ENCODE measurements at places on chromosomes 6 and 20. TPM values are rescaled to one million over a fixed set of nuclear protein-coding genes. Genes with fewer than 3 reads are reported as not detected.

The ARFGEF3 gene
- 0.86 TPM for total RNA-seq

The MRPL14 gene
- 41.0 TPM for total RNA-seq

The LAMP5 gene
- not detected for total RNA-seq

The SAMD10 gene
- total RNA-seq: 6.0 TPM

The CPNE5 gene
- total RNA-seq: 10.0 TPM

The COL9A1 gene
- total RNA-seq: 0.24 TPM

The FAM83C gene
- total RNA-seq: not detected

The HSD17B8 gene
- 25.1 TPM for total RNA-seq

The SPO11 gene
- total RNA-seq: not detected

The ULBP3 gene
- 0.83 TPM for total RNA-seq

The PAX1 gene
- not detected for total RNA-seq

The SPATS1 gene
- total RNA-seq: not detected

The CD40 gene
- 7.4 TPM for total RNA-seq

The UBD gene
- 0.35 TPM for total RNA-seq

The TMEM14C gene
- 124 TPM for total RNA-seq

The STXBP5 gene
- total RNA-seq: 13.0 TPM

The BCAS4 gene
- 2.6 TPM for total RNA-seq

The ULBP1 gene
- 0.13 TPM for total RNA-seq

The HFE gene
- total RNA-seq: 5.2 TPM

The PRKN gene
- total RNA-seq: 20.6 TPM

The HUS1B gene
- total RNA-seq: not detected

The UQCC2 gene
- total RNA-seq: 208 TPM

The STX11 gene
- 8.9 TPM for total RNA-seq

DNA sequence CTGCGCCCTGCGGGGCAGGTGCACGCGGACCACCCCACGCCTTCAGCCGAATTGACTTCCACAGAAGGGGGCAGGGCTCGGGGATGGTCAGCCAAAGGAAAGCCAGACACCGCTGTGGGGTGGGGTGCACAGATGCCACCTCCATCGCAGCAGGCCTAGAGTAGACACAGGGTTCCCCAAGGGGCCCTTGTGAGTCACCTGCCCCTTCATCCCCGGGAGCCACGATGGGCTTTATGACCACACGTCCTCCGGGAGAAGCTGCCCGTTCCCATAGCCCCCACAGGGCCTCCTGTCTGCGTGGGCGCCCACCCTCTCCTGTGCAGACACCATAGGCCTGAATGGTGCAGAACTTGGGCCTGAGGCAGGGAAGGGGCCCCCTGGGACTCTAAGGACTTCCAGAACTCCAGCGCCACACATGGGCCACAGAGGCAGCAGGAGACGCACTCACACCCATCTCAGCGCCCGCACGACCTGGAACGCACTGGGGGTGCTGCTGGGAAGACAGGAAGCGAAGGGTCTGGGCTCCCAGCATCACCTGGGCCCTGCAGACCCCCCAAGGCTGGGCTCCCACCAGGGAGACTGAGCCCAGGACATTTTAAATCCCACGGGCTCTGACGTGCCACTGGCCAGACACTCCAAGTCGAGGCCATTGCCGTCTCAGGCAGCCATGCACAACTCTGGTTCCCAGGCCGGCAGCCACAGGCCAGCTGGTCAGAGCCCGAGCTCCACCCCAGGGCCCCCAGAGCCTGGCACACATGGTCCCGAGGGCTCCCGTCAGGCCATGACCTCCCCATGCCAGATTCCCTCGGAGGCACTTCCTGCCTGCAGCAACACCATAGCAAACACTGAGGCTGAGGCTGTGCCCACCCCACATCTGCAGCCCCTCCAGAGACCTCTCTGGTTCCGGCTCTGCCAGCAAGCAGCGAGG lies 134.2 kb downstream of the DLL1 start:
- DNase-seq: peak; percentile 37

DNA sequence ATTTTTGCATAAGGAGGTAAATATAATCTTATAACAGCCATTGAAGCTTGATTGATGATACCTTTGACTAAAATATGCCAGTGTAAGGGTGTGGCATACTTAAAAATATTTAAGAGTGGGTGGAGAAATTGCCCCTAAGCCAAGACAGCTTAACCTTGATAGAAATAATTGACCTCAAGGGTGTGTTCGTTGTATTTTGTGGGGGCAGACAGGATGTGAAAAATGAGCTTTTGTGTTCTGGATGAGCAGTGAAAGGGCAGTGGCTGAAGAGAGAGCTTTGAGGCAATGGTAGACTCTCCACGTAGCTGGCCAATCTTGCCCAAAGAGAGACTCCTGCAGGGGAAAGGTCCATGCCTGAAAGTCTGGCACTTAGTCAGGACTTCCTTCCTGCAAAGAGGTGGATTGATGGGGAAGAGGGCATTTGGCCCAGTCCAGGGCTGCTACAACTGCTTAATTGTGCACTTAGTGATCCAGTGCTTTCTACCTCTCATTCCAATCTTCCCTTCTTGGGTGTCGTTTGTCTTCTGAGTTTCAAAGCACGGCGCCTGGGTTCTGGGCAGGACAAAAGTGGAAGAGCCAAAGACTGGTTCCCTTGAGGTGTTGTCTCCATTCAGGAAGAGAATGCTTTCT lies 15.6 kb upstream of the CD109 start:
- no peak for DNase-seq

DNA sequence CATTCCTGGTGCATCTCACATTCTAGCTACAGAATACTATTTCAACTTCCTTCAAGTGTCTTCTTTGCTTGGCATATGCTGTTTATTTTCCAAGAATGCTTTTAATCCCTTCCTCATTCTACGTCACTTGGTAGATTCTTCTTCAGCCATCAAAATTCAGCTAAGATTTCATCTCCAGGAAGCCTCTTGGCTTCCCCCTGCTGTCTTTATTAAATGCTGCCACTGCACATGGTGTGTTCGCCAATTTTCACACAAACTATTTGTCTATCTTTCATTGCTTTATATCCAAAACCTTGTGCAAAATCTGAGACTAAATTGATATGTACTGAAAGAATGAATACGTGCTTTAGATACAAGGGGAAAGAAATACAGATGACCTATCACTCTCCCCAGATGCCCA lies 253.0 kb downstream of the RFPL4B start:
- no peak for DNase-seq

DNA sequence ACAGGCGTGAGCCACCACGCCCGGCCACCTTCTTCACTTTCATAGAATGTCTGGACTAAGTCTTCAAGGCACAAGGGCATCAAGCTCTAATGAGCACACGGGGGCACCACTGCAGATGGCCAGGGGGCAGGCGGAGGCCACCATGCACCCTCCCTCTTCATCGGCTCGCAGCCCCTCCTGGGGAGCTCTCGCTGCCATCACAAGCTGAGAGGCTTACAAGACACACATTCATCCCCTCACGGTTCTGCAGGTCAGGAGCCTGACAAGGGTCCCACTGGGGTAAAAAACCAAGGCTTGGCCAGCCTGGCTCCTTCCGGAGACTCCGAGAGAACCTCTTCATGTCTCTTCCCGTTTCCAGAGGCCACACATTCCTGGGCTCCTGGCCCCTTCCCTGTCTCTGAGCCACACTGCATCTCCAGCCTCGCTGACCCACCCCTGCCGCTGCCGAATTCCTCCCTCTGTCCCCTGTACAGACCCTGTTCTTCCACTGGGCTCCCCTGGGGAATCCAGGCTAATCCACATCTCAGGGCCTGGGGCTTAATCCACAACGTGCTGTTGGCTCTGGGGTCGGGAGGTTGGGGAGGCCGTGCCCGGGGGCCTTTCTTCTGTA lies 19.8 kb downstream of the DLL1 start:
- DNase-seq: no peak

- no peak for DNase-seq
These were observed 3.0 kb upstream of the SFTA2 start for GRCh38 chr6:30935018-30935417.

DNA sequence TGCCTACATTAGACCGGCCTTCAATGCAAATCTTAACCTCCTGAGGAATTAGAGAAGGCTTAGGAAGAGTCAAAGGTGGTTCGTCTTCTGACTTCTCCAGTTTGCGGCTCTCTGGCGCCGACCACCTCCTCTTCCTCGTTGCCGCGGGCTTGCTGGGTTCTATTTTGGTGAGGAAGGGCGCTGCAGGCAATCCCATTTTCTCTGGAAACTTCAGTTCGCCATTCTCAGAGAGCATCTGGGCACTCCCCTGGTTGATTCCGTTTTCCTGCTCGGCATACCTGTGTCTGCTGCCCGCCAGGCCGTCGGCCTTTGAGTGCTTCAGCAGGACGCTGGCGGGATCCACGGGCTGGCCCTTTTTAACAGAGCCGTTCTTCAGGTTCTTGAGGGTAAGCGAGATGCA lies 67.9 kb downstream of the GMPR start:
- DNase-seq: no peak

DNA sequence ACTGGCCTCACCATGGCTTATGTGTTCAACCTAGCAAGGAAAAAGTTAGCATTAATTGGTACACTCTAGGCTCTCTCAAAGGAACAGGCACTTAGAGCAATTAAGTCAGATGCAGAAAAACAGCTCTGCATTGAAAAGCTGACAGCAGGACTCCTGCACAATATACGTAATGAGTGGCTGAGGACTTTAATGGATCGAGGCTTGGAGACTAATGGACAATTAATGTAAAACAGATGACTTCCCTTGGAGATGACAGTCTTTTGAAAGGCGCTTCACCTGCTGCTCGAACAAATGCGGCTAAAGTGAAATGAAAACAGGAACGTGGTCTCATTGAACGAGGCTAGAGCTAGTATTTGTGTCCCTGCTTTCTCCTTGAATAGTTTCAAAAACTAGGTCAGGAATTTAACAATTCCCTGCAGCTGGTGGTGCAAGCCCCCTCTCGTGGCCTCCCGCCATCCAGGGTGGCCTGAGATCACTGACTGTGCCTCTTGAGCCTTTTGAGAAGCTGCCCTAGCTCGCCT lies 137.1 kb downstream of the ELOVL4 start:
- no peak for DNase-seq

DNA sequence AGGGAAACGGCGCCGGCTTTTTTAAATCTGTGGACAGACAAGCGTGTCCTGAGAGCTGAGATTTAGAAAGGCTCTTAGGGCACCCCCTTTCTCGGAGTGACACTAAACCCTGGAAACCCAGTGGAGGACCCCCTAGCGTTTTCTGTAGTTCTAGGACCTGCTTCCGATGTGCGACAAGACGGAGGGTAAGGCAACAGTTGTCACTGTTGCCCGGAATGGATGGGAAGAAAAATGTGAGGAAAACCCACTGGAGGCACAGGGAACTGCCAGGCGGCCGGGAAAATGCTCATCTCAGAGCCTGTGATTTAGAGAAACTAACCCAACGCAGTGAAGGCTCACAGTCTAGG lies 551 bp upstream of the ATP5F1E start:
- DNase-seq: no peak

GRCh38 chr6:71457929-71458328 lies 169.3 kb downstream of the OGFRL1 start:
- no peak for DNase-seq

GRCh38 chr6:147510929-147511590 lies 2.6 kb downstream of the SAMD5 start:
- no peak for DNase-seq

- DNase-seq: no peak
These were observed 137.5 kb upstream of the SHLD1 start for GRCh38 chr20:5612581-5613301.

- DNase-seq: no peak
These were observed 308.2 kb downstream of the SLC35F1 start for GRCh38 chr6:118215269-118215668.

DNA sequence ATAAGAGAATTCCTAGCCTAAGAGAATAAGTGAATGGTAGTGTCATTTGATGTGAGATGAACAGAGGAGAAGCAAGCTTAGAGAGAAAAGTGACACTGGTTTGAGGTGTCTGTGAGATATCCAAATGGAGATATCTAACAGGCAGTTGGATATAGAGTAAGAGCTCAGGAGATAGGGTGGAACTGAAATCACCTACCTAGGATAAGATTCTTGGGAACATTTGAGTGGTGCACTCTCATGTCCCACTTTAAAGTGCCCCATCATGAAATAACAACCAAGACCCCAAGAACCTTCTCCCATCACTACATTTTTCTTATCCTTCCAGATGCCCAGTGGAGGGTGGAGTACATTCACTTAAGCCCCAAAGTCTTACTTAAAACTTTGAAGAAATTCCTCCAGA lies 109.0 kb upstream of the MAFB start:
- DNase-seq: no peak

DNA sequence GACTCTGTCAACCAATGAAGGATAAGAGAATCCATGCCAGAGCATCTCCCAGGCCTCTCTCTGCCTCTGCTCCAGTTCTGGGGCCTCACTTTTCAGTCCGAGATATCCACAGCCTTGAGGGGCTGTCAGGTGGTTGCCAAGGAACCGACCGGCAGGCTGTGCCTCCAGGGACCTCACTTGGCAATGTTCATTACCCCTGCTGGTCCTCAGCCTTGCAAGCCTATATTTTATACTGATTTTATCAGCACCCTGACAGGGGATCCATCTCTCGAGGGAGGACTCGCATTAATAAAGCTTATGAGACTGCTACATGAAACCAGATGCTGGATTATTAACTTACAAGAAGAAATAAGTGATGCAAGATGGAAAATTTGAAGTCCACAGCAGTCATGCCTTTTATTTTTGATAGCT lies 39.9 kb downstream of the TMC2 start:
- no peak for DNase-seq

GRCh38 chr6:30328397-30328796 lies 1.7 kb downstream of the TRIM39 start:
- DNase-seq: no peak

- DNase-seq: no peak
These were observed 250.9 kb downstream of the LRFN2 start for GRCh38 chr6:40336296-40336695.

GRCh38 chr6:115004982-115005381 lies 662.2 kb upstream of the HS3ST5 start:
- no peak for DNase-seq

DNA sequence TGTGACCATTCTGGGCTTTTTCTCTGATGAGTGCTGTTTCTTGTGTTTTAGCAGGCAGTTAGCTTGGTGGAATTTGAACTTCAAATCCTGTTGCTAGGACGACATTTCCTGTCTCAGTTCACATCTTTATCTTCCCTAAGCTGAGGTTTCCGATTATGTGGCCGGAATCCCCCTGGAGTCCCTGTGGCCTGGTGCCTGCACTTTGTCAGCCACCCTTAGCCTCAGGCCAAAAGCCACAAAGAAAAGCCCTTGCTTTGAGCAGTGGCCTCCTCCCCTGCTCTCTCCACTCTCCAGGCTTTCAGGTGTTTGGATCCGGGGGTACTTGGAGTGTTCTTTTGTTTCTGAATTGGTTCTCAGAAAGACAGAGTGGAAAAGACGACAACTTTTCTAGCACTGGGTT lies 59.9 kb upstream of the PMEPA1 start:
- no peak for DNase-seq
